ENCODE measurements at places on chromosomes 16 and 17.

DNA sequence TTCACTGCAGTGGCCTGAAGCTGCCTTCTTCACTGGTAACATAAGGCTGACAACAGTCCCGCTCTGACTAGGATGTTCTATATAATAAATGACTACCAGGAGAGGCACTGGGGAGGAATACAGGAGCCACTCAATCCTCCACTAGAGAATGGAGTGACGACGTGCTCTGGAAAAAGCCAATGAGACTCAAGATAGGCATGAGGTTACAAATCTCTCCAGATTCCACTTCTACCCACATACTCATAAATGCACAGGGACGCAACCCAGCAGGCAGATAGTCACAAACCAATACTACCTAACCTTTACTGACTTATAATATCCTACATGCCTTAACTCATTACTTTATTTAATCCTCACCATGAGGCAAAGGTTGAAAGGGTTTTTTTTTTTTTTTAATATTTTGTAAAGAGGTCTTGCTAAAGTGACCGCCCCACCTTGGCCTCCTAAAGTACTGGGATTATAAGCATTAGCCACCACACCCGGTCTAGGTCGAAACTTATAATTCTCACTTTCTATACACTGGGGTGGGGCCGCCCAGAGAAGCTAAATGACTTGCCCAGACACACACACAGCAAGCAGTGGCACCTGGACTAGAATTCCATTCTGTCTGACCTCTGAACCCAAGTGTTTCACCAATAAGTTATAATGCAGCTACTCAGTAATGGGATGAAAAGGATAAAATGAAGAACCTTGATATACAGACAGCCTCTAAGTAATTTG, 33.7 kb downstream of the TOM1L2 start:
- no peak for DNase-seq

- no peak for DNase-seq
Observed at GRCh38 chr17:50967795-50968194, 101.6 kb upstream of the TOB1 start.

DNA sequence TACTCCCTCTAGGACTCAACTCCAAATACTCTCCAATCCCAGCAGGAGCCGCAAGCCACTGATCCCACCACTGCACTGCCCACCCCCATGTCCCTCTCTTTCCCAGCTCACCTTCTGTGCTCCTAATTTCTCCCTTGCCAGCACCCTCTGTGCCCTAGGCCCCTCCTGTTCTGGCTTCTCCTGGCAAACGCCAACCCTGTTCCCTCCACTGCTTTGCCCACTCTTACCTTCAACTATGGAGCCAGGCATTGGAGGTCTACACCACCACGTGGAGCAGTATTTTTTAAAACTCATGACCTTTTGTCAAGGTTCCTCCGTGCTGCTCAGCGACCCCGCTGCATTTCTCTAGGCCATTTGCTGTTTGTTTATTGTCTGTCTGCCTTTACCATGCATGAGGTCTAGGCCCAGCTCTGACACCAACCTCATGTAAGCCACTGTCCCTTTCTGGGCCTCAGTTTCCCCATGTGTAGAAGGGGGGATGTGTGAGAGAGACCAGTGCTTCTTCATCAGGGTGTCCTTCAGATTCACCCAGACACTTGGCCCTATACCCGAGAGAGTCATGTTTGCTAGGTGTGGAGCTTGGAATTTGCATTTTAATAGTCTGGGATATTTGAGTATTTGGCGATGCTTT, 4.6 kb downstream of the CCDC102A start:
- no peak for DNase-seq

DNA sequence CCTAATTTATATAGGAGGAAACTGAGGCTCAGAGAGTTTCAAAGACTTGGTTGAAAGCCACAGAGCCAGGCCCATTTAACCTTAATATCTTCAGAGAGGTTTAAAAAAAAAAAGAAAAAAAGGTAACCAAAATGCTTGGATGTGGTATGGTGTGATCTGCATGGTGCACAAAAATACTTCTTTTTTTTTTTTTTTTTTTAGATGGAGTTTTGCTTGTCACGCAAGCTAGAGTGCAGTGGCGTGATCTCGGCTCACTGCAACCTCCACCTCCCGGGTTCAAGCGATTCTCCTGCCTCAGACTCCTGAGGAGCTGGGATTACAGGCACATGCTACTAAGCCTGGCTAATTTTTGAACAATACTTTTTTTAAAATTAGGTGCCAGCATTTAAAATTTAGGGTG, 101.8 kb downstream of the XYLT1 start:
- no peak for DNase-seq

GRCh38 chr17:13244513-13244912, 226.7 kb upstream of the ELAC2 start:
- DNase-seq, result no peak

DNA sequence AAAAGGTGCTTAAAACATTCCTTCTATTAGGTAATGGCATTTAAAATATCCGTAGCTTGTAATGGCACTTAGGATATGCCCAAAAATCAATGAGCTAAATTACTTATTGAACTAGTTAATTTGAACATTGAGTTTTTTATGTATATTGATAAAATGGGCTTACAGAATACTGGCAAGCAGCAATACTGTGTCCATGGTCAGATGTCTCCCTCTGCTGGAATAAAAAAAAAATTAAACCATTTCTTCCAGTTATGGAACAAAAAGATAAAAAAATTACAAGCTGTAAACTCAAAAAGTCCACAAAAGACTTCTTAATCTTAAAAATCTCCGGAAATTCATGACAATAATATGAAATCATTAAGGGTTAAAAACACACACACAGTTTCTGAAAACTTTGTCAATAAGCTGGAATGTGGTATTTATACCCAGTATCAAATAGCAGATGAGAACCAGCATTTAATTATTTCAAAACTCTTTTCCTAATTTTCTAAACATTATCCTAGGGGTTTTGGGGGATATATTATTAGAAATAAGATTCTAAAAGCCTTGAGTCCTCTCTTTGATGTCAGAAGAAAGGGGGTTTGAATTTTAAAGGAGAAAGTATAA, 21.5 kb upstream of the PSMD7 start:
- no peak for DNase-seq

DNA sequence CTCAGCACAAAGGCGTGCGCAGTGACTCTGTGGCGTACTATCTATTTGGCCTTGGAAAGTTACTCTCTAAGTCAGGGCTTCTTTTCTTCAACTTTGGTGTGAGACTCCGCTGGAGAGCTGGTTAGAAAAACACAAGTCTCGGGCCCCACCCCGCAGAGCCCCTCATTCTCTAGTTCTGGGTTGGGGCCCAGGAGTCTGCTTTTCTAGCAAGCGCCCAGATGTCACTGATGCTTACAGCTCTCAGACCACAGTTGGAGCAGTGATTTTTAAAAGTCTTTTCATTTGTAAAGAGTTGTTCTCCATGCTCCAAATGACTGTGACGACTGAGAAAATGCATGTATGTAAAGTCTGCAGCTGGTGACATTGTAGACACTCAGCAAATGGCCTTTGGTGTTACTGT, 582.3 kb downstream of the WWOX start:
- DNase-seq, result no peak

GRCh38 chr17:29010129-29010528, 4.3 kb upstream of the SEZ6 start:
- no peak for DNase-seq

GRCh38 chr16:67598527-67598926, 36.2 kb downstream of the CTCF start:
- DNase-seq, result no peak

DNA sequence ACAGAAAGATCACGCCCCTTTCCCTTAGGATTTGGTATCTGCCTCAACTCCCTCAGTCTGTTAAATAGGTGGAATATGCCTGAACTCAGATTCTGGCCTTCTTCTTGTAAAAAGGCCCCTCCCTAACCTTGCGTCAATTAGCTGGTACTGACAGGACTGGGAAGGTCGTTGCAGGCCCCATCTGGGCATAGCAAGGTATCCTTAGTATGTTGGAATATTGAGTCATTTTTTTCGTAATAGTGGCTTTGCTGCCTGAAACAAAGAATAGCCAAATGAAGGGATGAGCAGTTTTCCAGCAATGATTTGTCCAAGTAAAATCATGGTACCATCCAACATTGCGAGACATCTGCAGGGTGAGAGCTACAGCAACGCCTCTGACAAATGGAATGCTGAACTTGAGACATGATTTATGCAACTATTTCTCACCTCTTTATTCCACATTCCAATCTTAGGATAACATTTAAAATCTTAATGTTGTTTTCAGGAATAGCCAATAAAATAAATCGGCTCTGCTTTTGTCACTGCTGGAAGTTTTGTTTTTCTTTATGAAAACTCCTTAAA, 39.3 kb upstream of the BRD7 start:
- DNase-seq, result no peak

GRCh38 chr16:11835891-11836649, 15.3 kb downstream of the RSL1D1 start:
- no peak for DNase-seq

DNA sequence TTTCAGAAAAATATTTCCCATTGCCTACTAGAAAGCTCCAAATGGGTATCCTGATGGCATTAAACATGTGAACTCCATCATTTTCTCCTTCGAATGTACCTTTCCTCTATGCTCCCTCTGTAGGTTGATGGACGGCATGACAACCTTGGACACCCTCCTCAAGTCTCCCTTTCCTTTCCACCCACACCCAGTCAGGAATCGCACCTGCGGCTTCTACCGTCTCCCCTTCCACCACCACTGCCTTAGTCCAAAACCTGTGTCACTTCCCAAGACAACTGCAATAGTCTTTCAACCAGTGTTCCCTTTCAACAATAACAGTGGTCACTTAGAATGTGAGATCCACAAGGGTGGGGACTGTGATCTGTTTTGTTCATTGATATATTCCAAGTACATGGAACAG, 233.1 kb upstream of the AXIN2 start:
- DNase-seq, result no peak

DNA sequence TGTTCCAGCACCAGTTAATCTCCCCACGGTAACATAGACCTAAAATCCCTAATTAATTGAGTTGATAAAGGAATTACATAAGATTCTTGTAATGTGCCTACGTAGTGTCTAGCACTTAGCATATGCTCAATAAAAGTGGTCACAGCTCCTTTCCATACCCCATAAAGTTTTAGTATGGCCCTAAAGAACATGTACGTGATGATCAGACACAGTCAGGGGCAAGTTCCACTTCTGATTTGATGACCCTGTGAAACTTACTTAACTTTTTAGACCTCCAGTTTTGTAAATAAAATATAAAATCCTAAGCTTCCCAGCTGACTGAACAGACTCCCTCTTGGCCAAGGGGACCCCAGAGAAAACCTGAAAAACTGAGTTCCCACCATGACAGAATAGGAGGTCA, 391.3 kb upstream of the ERCC4 start:
- no peak for DNase-seq

GRCh38 chr17:55629995-55630394, 92.7 kb downstream of the TMEM100 start:
- no peak for DNase-seq

DNA sequence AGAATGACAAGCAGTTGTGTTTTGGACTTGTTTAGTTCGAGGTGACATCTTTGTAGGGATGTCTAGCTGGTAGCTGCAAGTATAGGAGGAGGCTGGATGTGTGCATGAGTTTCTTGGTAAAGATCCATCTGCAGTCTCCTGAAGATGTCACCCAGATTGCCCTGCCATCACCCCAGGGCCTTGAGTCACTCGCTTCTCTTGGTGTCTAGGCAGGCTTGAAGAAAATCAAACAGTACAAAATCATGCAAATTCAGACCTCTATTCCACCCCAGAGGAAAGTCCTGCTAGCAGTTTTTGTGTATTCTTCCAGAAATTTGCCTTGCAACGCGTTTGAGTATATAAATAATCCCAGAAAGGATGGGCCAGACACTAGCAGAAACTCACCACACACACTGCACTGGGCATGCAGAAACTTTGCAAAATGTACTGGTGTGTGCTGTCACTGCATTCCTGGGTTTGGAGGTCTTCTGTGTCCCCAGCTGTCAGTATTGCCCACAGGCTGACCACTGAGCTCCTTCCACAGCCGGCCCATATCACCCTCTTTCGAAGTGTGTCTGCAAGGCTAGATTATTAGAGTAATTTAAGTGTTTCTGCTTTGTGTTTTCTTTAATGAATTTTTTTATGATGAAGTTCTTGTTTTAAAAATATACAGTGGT, 51.5 kb downstream of the TENT4B start:
- DNase-seq, result no peak

DNA sequence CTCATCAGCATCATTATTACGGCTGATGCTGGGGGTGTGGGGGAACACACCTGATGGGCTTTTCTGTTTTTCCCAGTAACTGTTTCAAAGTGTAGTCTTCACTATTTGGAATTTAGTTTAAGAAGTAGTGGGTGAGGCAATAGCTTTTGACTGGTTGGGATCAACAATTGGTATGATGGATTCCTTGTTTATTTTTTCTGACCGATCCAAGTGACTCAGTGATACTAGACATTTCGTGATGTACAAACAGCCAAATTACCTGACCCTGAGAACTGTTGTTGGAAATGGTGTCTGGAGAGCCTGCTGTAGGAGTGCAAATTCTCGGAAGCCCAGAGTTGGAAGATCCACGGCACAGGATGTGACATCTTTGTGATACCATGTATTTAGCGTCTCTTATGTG, 204.2 kb downstream of the PRKCA start:
- DNase-seq, result no peak

DNA sequence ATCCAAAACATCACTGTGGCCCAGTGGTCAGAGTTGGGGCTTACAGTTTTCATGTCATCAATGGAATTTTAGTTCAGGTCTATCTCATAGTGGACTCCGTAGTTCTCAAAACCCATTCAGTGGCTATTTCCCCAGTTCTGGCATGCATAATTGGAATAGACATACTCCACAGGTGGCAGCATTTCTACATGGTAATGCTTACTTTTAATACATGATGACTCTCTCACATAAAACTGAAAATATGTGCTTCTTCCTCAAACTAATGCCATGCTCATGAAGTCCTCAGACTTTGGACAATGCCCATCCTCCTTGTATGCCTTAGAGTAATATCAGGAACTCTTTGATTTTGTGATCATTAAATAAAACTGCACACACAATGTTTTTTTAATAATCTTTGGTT, 857.4 kb upstream of the GOT2 start:
- DNase-seq, result no peak

DNA sequence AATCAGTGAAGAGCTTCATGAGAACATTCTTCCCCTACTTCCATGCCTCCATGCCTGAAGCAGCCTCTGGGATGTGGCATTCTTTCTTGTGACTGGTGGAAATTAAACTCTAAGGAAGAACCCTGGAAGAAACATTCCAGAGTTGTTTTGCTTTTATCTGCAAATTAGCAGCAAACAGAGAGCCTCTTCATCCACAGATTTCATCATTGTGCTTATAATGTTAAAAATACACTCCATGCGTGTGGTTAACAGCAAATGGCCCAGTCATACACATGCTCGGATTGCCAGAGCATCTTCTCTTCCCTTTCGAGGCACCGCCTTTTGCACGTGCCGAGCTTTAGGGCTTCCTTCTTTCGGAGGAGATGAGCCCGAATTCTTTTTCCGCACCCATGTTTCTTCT, 411.3 kb downstream of the SNX29 start:
- DNase-seq, result no peak
